ENCODE measurements at places on chromosomes 2 and 18.

- DNase-seq: no peak
Observed at GRCh38 chr2:8430628-8431027, 251.2 kb upstream of the ID2 start.

DNA sequence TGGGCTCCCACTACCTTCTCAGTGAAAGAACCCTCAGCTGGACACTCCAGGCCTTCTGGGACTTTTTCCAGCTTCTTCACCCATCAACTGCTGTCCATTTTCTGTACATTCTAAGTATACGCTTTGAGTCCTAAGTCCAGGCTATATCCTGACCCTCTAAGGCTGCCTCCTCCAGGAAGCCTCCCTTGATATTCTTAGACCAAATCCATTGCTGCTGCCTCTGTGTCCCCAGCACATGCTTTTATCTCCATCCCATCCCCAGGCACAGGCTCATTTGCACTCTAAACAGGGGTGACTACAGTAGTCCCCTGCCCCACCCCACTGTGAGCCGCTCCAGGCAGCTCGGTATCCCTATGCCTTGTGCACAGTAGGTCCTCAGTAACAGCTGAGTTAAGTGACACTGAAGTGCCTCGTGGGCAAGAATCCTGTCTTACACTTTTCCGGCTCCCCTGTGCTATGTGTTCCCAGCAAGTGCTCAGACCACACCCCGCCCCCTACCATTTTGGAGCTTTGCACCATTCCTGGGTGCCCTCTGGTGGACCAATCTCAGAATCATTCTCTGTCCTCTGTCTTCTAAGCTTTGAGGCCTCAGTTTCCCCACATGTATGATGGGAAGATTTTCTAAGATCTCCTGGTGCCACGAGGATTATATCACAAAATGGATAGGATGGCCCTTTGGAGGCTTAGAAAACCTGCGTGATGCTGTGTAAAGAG, 34.9 kb downstream of the EMX1 start:
- no peak for DNase-seq

DNA sequence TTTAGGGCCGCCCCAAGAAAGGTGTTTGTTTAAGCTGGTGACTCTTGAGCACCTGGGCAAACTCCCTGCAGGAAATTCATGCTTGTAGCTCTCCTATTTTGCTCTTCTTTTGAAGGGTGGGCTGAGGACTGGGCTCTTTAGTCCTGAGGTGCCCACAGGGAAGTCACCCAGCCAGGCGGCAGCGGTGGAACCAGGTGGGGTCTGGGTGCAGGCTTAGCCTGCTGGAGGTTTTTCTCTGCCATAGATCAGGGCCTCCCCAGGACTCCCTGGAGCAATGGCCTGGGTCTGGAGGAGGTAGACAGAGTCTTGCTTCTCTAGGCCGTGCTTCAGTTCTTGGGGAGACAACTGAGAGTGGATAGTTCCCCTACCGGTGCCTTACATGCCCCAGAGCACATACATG, 99.9 kb downstream of the CLIP4 start:
- no peak for DNase-seq

DNA sequence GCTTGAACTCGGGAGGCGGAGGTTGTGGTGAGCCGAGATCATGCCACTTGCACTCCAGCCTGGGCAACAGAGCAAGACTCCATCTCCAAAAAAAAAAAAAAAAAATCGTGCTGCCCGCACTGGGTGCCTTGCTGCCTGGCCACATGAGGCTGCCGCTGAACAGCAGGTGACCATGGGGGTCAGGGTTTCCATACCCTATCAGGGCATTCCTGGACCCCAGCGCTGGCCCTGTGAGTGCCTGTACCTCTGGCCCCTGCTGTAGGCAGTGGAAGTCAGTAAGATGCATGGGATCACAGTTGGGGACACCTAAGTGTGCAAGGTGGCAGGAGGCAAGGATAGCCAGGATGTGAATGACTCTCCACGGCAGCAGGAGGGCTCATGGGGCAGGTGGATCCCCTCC, 18.9 kb downstream of the SAG start:
- no peak for DNase-seq

Data from A549 (cell line).